ENCODE measurements at places on chromosomes 7 and 10.

DNA sequence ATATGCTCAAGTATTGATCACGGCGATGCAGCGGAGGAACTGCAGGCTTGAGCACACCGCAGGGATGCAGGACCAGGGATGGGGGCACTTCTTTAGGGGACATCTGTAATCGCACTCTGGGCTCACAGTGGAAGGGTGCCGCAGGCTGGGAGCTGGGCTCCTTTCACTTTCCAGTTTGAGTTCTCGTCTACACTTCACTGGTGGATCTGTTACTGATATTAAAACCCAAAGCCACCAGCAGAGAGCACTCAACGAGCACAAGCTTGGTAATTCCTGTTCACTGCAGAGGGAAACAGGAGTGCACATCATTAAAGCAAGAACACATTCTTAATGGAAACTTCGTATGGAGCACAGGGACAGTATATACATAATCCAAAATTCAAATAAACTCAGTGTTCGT is 91.3 kb downstream of the PARD3 start:
- DNase-seq, result no peak

DNA sequence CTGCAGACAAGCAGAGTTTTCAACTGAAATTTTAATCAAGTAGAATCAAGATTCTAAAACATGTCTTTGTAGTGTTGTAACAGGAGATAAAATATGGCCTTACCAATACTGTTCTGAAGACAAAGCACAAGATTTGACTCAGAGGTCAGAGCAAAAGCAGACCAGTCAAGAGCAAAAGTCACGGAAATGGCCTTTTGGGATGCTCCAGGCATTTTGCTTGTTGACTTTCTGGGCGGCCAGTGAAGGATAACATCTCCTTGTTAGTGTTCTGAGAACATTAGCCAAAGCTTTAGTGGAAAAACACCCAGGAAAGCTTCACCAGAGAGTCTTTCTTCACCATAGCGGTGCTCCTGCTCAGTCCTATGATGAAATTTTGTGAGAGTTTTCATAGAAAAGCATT is 590.6 kb downstream of the ARL4A start:
- DNase-seq, result no peak

GRCh38 chr7:3431306-3431705 is 130.3 kb downstream of the SDK1 start:
- no peak for DNase-seq

DNA sequence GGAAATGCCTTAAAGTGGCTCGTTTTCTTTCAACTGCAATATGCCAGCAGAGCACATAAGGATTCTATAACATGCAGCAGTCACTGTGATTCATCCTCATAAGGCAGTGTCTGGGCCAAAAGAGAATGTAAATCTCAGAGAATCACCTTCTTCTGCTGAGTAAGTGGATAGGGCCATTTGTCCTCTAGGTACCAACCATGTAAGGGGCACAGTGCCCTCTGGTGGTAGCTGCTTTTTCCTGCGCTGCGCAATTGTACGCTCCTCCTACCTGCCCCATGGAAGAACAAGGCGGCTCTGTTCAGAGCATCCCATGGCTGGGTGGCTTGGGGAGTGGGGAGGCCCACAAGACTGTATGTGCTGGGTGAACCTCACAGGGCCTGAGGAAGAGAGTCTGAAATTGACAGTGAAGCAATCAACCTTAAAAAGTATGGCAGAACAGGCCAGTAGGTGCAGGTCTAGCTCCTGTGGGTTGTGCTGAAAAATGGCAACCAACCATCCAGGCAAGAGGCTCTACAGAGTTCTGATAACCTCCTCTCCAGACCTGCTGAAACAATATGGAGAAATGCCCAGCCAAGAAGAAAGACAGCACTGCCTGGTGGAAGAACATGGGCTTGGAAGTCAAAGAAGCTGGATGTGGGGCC is 78.6 kb upstream of the C10orf90 start:
- DNase-seq, result peak; percentile 16

- DNase-seq, result no peak
Measured at GRCh38 chr7:82697897-82698296, 254.3 kb upstream of the CACNA2D1 start.

DNA sequence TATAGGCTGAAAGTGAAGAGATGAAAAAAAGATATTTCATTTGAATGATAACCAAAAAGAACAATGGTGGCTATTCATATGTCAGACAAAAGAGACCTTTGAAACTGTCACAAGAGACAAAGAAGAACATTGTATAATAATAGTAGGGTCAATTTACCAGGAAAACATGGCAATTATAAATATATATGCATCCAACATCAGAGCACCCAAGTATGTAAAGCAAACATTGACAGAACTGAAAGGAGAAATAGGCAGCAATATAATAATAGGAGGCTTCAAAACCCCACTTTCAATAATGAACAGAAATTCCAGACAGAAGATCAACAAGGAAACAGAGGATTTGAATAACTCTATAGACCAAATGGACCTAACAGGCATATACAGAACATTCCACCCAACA is 876.2 kb downstream of the GRID1 start:
- DNase-seq, result no peak

DNA sequence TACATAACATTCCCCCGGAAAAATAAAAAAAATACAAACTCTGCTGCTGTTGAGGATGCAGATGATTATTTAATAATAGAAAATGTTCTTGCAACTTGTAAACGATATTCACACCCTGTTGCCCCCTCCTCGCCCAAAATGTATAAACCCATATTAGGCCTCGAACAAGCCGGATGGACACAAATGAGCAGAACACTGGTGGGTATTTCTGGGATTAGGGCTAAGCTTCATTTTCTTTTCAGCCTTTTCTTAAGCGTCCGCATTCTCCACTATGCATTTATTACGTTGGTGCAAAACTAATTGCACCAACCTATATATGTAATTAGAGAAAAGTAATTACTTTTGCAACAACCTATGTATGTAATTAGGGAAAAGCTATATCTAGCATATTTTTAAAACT is 349 bp upstream of the GNG11 start:
- DNase-seq, result no peak

- DNase-seq, result no peak
Measured at GRCh38 chr7:77352665-77353406, 63.3 kb downstream of the GSAP start.

GRCh38 chr10:26844396-26844975 is 16.3 kb downstream of the ABI1 start:
- no peak for DNase-seq

DNA sequence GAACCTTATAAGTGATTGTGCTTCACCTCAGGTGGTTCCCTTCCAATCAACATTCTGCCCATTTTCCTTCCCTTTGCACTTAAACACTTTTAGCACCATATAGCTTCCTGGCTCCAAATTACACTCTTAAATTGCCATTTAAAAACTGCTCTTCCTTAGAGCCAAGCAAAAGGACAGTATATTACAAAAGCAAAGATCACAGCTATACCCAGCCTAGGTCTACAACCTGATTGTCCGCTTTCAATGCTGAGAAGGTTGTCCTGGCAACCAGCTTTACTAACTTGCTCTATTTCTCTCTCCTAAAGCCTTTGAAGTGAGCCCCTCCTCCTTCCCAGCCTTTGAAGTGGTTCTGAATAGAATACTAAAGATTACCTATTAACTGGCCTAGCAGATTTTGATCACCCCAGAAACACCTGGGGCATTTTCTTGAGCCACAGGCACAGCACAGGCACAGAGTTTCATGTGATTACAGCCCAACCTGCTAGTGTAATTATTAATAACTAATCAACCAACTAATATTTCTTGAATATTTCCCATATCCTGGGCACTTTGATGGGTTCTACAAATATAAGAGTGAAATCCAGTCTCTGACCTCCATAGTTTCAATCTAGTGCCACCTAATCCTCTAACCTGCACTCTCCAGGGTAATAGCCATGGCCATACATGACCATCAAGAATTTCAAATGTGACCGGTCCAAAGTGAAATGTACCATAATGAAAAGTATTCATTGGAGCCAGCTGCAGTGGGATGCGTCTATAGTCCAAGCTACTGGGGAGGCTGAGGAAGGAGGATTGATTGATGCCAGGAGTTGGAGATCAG is 63.6 kb upstream of the TRIM24 start:
- no peak for DNase-seq

GRCh38 chr7:33667196-33667595 is 238.1 kb upstream of the BMPER start:
- no peak for DNase-seq

GRCh38 chr7:8271960-8272359 is 10.0 kb upstream of the ICA1 start:
- no peak for DNase-seq

DNA sequence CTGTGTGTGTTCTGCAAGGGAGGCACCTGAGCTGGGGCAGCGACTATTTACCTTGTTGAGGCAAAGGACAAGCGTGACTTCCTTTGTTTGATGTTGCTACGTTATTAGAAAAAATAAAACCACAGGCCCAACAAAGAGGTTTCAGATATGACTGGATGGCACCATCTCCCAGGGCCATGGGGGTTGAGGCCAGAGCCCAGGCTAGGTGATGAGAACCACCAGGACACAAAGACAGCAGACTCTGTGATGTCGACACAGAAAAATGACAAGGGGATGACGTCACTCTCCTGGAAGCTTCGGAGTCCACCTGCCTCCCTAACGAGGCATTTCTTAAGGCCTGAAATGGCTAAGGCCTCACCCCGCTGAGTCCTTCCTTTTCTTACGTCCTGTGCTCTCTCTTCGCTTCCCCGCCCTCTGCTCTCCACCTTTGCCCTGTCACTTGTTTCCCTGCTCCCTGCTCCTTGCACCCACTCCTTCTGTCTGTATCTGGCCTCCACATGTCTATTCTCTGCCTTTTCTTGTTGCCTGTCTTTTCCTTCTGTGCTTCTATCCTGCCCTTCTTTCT is 83.0 kb upstream of the ADRB1 start:
- no peak for DNase-seq

GRCh38 chr10:50417486-50417885 is 166.2 kb upstream of the ASAH2 start:
- DNase-seq, result peak; percentile 47

GRCh38 chr7:157690833-157691585 is 354.2 kb downstream of the DNAJB6 start:
- DNase-seq, result no peak

DNA sequence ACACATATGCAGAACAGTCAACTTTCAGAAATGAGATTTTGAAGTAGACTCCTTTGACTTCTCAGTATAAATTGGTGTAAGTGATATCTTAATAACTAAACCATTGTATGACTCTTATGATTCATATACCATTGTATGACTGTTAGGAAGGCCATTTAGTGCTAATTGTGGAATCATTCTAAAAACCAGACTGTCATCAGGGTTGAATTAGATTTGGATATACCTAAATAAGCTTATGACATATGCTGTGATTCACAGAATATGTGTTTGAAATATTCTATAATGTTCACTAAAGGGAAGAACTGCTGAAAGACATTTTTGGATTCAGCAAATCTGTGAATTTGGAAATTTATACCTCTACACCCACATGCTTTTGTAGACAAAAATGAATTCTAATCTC is 438.1 kb downstream of the MDFIC start:
- no peak for DNase-seq

DNA sequence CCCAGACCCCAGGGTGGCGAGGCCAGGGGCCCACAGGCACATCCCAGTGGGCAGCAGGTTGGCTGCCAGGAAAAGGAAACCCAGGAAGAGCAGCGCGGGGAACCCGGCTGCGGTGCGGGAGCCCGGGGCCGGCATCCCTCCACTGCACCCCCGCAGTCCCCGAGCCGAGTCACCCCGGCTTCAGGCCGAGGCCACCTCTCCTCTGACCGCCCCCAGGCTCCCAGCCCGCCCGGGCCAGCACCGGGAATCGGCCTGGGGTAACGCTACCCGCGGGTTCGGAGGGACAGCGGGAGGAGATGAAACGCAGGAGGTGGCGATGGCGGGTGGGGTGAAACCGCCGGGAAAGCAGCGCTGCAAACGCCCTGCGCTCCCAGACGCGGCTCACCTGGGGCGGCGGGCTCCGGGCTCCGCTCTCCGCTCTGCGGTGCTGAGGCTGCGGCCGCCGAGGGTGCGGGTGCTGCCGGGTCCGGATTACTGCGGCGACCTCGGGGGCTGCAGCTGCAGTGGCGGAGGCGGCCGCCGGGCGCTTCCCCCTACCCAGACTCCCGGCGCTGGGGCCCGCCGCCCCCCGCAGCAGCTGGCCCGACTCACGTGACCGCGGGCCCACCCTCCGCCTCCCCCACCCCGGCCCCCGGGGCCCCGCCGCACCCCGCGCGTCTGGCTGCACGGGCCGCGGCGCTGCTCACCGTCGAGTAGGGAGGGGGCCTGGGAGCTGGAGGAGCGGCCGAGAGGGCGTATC is at the start of gene SCRN1:
Gene SCRN1, minus strand, starts transcription at position 545 of the 739 bp plus-strand sequence. CDS start 20,734 bp downstream, outside the sequence.
- no peak for DNase-seq

DNA sequence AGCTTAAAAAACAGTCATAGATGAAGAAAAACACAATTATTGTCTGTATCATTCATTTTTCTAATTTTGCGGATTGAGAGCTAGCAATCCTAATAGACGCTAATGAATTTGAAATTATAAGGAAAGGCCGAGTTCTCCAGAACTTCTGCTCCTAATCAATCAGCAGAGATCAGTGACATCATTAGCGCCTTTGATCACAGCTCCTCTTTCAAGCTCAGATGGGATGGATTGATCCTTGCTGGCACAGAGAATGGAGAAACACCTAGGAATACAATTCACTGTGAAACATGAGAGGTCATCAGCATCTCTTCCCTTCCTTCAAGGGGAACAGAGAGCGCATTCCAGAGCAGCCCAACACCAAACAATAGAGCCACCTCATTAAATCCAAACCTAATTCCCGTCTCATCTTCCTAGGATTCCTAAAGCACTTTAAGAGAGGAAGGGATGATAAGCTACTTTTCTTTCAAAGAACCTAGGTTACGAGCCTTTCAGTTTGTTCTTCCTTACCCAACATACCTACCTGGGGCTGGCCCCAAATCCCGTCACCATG is 24.4 kb downstream of the GLI3 start:
- DNase-seq, result no peak

DNA sequence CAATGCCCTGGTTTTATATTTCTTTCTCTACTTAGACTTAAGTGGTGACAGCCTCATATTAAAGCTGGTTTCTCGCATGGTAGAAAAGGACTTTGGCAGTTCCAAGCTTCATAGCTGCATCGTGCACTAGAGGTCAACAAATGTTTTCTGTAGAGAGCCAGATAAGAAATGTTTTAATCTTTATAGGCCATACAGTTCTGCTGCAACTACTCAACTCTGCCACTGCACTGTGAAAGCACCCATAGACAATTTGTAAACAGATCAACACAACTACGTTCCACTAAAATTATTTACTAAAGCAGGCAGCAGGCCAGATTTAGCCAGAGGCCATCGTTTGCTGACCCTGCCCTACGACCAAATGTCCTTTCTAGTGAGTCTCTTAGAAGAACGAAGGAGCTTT is 36.7 kb downstream of the CSGALNACT2 start:
- no peak for DNase-seq

DNA sequence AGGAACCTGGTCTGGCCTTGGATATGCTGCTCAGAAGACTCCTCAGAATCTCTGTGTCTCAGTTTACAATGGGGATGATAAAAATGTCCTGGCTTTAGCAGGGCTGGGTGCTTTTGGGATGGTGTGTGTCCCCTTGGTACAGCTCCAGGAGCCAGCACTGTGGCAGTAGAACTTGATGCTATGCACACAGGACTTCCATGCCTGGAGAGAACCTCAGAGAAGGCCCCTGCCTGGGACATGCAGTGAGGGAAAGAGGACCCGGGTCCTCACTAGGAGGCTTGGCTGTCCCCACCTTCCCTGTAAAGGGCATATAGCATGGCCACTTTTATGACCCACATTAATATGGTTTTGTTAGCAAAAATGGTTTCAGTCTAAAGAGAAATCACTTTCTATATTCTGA is 100.5 kb downstream of the GLRX3 start:
- no peak for DNase-seq

Measured in AML-193 (cell line).